Bronchial epithelial cell (primary cell): ENCODE measurements at places on chromosomes 7 and 10. TPM values are rescaled to one million over a fixed set of nuclear protein-coding genes. Genes with fewer than 3 reads are reported as not detected.

DPP6 gene
- total RNA-seq, result not detected in 2 replicates

DNA sequence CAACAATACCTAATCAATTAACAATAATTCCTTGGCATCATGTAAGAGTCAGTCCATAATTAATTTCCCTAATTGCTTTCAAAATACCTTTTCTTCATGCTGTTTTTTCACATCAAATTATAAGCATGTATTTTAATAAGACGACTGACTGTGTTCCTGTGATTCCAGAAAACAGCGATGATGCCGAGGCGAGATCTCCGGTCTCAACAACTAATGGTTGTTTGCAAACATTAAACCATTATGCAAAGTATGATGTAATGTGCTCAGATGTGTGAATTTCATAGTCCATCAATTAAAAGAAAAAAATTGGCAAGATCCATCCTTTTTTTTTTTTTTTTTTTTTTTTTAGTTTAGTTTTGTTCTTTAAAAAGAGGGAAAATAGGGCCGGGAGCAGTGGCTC is 44.5 kb upstream of the PIP4K2A start:
- DNase-seq, result no peak

GRCh38 chr10:75643944-75644692 is 212.7 kb downstream of the LRMDA start:
- DNase-seq, result no peak

- no peak for DNase-seq
These were observed 303.0 kb downstream of the MDFIC start for GRCh38 chr7:115224922-115225321.

GRCh38 chr10:117619707-117620405 is 77.3 kb downstream of the EMX2 start:
- no peak for DNase-seq

TMEM236 gene
- total RNA-seq, result under 0.01 and 0.26 TPM in 2 replicates

DNA sequence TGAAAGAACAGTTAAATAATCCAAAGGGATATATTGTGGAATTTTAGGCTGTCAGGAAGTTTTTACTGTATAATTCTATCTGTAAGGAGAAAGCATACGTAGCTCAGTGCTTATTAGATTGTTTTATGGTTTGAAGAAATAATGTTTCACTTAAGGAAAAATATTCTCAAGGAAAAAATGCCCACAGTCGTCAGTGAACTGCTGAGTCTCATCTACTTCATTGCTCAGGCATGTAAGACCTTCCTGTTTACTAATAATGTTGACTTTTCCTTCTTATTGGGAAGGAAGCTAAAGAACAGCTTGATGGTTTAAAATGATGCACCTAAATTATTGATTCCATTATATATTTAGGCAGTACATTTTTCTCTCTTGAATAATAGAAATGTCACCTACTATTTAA is 304.2 kb downstream of the SDK1 start:
- DNase-seq, result peak; percentile 60

GRCh38 chr10:106559442-106559841 is 605.1 kb downstream of the SORCS1 start:
- DNase-seq, result no peak

GRCh38 chr10:97648562-97649404 is 8.3 kb downstream of the PI4K2A start:
- DNase-seq, result peak; percentile 97
